Activated naive CD4-positive, alpha-beta T cell treated with anti-CD3 and anti-CD28 coated beads, Interleukin-2, amount 50 U/mL, for 72 hours (primary cell): ENCODE measurements at places on chromosomes 7 and 10. TPM values are rescaled to one million over a fixed set of nuclear protein-coding genes. Genes with fewer than 3 reads are reported as not detected.

DNA sequence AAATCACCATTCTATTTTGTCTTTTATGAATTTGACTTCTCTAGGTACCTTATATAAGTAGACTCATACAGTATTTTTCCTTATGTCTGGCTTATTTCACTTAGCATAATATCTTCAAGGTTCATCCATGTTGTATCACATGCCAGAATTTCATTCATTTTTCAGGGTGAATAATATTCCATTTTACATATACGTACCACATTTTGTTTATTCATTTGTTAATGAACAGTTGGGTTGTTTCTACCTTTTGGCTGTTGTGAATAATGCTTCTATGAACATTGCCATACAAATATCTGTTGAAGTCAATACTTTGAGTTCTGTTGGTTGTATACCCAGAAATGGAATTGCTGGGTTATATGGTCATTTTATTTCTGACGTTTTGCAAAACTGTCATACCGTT is 20.7 kb downstream of the AHCYL2 start:
- no peak for DNase-seq

GRCh38 chr7:77531038-77531437 is 6.1 kb upstream of the PTPN12 start:
- DNase-seq = no peak

DNA sequence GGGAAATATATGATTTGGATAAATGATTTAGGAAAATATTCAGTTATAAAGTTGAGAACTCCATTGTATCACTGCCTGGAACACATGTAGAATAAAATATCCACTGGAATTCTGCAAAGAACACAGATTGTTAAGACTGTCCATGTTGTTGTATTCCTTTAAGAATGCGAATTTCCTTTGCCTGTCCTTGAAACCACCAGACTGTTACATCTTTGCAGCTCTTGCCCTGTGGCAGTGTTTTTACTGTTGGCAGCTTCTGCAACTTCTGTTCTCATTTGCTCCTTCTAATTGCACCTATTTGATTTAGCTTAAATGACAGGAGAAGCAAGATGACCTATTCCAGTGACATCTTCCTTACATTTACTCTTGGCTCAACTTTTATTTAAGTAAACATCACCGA is 39.7 kb downstream of the MALSU1 start:
- no peak for DNase-seq

GRCh38 chr7:91367812-91368578 is 103.8 kb downstream of the FZD1 start:
- DNase-seq = no peak

DNA sequence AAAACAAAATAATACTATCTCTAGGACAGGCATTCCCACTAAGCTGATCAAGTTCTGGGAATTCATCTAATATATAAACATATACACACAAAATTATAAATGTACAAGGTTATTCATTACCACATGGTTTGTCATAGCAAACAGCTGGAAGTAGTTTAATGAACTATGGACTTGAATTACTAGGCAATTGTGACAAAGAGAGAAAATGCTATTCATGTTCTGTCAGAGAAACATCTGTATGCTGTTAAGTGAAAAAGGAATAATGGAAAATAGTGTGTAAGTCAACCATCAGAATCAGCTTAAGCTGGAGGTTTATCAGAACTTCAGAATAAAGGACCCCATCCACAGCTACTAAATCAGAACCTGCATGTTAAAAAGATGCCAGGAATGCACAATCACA is 2.8 kb downstream of the ZNF248 start:
- no peak for DNase-seq

DNA sequence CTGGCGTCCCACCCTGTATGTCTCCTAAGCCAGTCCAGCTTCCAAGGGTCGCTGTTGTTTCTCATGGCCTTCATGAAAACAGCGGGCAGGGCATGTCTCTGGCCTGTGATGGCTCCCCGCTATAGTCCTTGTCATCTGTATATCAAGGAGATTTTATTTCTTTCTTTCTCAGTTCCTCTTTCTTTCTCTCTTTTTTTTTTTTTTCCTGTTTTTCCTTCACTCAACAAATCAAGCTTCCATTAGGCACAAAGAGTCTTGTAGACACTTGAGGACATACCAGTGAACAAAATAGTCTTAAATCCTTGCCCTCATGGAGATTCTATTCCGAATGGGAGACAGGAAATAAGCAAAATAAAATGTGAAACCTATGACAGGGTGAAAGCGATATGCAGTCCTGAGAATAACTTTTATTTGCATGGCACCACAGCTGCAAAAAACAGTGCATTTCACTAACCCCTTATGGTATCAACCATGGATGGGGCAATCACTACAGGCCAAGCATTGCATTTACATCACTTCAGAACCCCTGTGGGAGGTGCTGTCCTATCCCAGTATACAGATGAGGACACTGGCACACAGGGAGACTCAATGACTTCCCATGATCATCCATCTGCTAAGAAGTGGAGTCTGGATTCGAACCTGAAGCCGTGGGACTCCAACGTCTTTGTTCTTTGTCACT is 50.7 kb downstream of the SYPL1 start:
- no peak for DNase-seq

DNA sequence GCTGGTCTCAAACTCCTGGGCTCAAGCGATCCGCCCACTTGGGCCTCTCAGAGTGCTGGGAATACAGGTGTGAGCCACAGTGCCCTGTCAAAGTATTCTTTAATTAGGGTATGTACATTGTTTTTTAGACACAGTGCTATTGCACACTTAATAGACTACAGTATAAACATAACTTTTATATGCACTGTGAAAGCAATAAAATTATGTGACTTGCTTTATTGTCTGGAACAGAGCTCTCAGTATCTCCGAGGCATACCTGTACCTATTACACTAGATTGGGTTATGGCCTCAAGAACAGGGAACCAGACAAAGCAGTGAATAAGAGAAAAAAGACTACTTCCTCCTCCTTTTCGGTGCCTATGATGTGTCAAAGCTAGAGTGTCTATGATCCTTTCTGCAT is 13.1 kb downstream of the ATOH7 start:
- no peak for DNase-seq

DNA sequence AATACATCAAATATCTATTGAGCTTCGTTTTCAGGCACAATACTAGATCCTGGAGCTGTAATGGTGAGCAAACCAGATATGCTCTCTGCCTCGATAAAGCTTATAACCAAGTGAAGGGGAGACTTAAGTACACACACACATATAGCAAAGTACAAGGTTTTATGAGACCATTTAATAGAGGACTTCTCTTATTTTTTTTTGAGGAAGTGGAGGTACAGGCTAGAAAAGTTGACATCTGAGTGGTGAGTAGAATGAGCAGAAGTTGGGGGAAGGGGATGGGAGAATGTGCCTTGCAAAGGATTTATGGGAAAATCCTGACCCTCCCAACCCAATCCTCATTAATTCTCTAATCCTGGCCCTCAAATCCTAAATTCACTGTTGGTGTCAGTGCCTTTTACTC is 7.7 kb downstream of the CCDC136 start:
- DNase-seq = no peak

- DNase-seq = no peak
Observed at GRCh38 chr10:12902135-12902572, 99.4 kb downstream of the CCDC3 start.

GRCh38 chr10:28479425-28479865 is 53.5 kb upstream of the WAC start:
- DNase-seq = no peak

Gene CALCR
- not detected for total RNA-seq

Gene MYL10
- not detected for total RNA-seq

Gene AGMO
- not detected for total RNA-seq

Gene LIPJ
- not detected for total RNA-seq
